ENCODE measurements at places on chromosomes 3 and 15.

DNA sequence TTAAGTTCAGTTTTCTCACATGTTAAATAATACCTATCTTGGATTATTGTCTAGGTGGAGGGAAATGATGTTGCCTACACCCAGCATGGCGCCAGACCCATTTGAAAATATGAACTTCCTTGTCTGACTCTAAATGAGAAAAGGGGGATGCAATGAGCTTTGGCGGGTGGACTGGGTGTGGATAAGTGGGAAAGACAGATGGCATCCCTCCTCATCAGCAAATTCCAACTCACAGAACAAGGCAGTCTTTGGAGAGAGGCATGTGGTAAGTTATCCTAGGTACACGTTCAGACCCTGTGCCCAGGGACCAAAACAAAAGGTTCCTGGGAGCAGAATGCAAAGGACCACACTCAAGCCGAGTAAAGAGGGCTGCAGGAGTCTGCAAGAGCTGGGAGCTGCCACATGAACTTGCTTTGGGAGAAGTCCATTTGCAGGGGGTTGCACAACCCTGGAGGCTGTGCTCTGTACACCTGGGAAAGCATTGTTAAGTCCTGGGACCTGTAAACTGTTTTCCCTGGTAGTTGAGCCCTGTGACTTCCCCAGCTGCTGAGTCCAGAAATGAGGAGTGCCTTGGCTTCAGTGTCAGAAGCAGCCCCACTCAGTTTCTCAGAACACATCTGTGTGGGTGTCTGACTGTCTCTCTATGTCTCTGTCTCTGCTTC lies 102.3 kb upstream of the TPM1 start:
- peak; percentile 19 for DNase-seq

GRCh38 chr3:133413161-133414020 lies 13.5 kb downstream of the BFSP2 start:
- DNase-seq, result no peak

DNA sequence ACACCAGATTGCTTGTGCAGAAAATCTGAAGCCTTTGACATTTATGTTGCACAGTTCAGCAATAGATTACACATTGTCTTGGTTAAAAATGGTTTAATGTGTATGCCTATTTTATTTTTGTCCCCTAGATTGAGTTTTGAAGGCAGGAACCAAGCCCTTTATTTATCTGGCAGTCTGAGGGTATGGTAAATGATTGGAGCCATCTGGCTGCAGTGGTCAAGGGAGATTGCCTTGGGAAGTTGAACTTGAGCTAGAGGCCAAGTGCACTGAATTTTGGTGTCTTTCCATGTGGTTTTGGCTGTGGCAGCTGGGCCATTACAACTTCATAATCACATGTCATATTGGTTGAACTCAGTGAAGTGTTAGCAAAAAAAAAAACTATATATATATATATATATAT lies 248.7 kb upstream of the C2CD4B start:
- DNase-seq, result no peak

DNA sequence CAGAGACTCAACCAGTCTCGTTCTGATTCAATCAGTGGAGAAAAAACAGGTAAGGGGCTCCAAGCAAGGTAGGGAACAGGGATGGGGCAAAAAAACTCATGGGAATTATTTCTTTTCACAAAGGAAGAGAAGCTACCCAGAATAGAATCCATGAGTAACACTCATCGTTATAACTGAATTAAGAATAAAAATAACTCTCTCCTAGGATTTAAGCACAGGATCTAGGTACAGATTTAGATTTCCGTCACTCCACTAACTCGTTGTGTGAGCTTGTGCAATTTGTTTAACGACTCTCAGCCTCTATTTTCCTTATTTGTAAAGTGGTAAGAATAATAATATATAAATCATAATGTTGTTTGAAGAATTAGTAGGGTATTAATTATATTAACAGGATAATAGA lies 68.6 kb downstream of the ADAMTS9 start:
- DNase-seq, result no peak

- no peak for DNase-seq
Observed at GRCh38 chr3:16739541-16740105, 134.4 kb upstream of the DAZL start.

- DNase-seq, result no peak
Observed at GRCh38 chr3:114856835-114857234, 290.3 kb downstream of the ZBTB20 start.

DNA sequence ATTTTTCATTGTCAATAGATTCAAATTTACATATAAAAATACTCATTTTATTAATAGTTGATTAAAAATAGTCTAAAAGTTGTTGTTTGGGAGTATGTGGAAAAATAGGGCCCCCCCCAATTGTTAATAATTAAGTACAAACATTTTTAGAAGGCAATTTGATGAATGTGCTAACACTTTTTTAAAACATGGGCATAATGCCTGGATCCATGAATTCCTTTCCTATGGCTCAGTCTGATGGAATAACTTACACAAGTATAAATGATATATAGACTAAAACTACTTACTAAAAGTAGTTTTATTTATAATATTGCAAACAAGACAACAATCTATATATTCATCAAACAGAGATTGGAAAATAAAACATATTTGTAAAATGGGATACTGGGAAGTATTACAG lies 247.2 kb upstream of the LRRN1 start:
- DNase-seq, result no peak

DNA sequence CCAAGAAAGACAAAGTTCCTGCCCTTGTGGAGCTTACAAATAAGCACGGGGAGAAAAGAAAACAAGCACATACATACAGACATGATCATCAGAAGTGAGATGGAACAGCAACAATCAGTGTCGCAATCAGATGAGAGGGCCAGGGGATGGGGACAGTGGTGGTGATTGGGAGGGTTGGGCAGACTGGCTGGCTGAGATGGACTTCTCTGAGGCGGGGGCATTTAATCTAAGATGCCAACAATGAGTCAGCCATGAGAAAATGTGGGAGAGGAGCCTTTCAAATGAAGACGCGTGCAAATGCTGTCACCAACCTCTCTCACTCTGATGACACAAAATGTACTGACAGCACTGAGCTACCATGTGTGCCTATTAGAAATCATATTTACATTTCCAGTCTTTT lies 81.4 kb downstream of the NCEH1 start:
- DNase-seq, result no peak

GRCh38 chr15:40369474-40369869 lies 11.5 kb downstream of the DISP2 start:
- no peak for DNase-seq

DNA sequence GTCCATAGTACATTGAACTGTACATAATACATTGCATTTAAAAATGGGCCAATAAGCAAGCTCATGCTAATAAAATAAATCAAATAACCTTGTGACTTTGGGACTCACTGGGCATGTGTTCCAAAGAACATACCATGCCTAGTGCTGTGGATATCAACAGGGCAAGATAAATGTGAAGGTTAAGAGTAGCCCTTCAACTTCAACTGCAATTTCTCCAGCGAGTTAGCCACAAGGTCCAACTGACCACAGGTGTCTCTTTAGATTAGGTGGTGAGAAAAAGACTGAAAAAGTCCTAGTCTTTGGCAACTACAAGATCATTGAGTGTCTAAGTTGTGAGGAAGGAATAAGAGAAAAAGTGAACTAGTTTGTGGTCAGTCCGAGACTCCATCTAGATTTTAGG lies 78.3 kb upstream of the ATP11B start:
- DNase-seq, result no peak

DNA sequence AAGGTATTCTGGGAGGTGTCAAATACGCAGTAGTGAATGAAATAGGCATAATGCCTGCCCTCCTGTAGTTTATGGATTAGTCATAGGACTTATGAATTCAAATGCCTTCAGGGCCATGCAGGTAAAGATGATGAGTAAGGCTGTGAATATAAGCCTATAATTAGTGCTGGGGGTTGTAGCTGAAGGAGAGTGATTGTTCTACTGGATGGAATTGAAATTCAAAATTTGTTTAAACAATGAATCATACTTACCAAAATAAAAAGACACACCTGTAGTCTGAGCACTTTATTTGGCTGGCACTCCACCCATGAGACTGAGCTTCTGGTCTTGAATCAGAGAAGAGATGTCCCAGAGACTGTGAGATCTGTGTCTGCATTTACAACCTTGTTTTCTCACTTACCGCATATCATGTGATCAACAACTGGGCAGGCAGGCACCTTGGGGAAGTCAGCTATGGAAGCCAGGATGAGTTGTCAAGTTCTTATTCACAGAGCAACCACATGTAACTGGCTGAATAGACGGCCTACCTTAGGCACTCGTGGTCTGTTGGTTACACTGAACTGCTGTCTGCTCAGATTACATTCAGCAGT lies 291.8 kb downstream of the NAALADL2 start:
- no peak for DNase-seq

DNA sequence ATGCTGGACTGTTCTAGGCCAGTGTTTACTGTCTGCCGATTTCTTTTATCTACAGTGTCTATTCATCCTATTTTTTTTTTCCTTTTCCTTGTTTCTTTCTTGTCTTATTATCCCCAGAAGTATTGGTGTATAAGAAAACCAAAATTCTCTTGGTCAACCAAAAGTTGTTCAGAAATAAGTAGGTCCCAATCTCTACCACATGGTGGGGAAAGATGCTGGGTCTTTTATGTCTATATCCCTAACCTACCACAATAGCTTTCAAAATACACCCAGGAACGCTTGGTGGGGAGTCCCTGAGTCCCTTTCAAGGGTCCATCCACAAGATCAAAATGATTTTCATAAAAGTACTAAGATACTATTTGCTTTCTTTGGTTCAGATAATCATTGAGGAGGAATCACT lies 225.6 kb downstream of the CLSTN2 start:
- no peak for DNase-seq

DNA sequence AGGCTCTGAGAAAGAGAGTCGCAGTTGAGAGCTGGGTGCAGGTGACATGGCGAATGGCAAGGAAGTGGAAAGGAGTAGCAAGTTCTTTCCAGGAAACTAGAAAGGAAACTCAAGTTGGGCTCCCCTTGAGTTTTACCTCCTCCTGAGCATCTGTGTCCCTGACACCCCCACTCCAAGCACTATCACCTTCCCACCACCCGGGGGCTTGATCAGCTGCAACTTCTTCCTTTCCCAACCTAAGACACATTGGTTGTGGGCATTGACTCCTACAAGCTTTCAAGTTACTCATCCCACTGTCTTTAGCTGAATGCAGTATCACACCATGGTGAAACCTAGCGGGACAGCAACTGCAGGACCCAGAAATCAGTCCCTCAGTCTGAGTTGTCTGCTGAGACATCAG lies 256.6 kb upstream of the NR2F2 start:
- no peak for DNase-seq

GRCh38 chr3:170485696-170486095 lies 67.0 kb downstream of the CLDN11 start:
- no peak for DNase-seq

DNA sequence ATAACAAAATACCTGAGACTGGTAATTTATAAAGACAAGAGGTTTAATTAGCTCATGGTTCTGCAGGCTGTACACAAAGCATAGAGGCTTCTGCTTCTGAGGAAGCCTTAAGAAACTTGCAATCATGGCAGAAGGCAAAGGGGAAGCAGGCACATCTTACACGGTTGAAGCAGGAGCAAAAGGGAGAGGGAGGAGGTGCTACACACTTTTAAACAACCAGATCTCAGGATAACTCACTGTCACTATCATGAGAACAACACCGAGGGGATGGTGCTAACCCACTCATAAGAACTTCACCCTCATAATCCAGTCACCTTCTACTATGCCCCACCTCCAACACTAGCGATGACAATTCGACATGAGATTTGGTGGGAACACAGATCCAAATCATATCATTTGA lies 54.4 kb downstream of the ATP8B4 start:
- no peak for DNase-seq

- DNase-seq, result no peak
Observed at GRCh38 chr3:64859625-64860535, 172.1 kb upstream of the ADAMTS9 start.

DNA sequence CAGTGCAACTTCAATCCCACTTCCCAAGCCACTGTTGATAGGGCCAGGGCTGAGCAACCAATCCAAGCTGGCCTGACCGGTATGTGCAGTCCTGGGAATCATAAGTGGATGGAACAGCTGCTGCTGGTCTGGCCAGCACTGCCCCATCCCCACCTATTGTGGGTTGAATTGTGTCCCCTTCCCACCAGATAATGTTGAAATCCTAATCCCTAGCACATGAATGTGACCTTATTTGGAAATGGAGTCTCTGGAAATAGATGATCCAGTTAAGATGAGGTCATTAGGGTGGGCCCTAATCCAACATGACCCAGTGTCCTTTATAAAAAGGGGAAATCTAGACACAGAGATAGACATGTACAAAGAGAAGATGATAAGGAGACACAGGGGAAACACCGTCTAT lies 13.7 kb upstream of the PDIA5 start:
- DNase-seq, result no peak

GRCh38 chr3:54928046-54928770 lies at the start of gene LRTM1:
LRTM1 (minus strand) TSS chr3:54928059; CDS start chr3:54927911, 148 bp downstream.
- DNase-seq, result no peak

DNA sequence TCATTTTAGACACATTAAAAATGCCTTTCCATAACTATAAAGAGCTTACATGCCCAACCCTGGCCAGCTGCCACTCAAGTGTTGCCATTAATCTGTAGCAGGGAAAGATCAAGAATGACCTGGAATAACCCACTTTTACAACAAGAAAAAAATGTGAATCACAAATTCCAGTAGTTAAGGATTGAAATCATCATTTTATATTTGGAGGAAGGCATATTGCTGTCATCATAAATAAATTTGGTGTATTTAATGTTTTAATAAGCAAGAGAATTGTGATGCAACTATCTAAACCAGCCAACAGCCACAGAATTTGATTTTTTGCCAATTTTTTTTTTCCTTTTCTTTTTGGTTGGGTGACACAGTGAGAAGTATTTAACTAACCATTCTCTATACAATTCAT lies 240.0 kb upstream of the SEMA6D start:
- DNase-seq, result no peak

DNA sequence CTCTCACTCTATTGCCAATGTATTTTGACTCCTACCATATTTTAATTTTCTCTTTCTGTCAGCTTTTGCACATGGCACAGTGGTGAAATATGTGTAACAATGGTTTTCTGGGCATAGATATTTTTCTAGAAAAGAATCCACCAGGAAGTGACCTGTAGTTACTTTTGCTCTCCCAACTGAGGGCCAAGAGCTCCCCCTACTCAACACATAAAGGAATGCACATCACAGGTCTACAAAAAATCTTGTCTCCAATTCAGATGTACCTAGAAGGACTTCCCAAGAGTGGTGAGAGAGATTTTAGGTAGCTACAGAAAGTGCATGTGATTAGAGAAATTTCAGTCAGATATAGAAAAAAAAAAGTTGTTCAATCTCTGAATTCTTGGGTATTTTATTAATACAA lies 15.6 kb downstream of the CPA3 start:
- DNase-seq, result no peak

- DNase-seq, result no peak
Observed at GRCh38 chr3:167609156-167609555, 44.6 kb downstream of the WDR49 start.

- no peak for DNase-seq
Observed at GRCh38 chr3:179348325-179349013, 960 bp downstream of the MFN1 start.

GRCh38 chr3:89405176-89405575 lies 297.8 kb downstream of the EPHA3 start:
- DNase-seq, result no peak

- no peak for DNase-seq
Observed at GRCh38 chr3:30516238-30516637, 90.2 kb upstream of the TGFBR2 start.

GRCh38 chr15:59280855-59281254 lies 74.2 kb downstream of the LDHAL6B start:
- no peak for DNase-seq

GRCh38 chr15:65642594-65642993 lies 20.9 kb downstream of the SLC24A1 start:
- no peak for DNase-seq

GRCh38 chr3:124318656-124319055 lies 326.7 kb upstream of the ROPN1 start:
- no peak for DNase-seq
